NCI-H1105 treated with DMSO at 0.1 percent for 48 hours (cell line): ENCODE measurements at places on chromosomes 3 and 15.

- DNase-seq: no peak
Observed at GRCh38 chr3:98780343-98780742, 17.2 kb downstream of the ST3GAL6 start.

- DNase-seq: no peak
Observed at GRCh38 chr3:42652611-42653302, 740 bp upstream of the ZBTB47 start.

DNA sequence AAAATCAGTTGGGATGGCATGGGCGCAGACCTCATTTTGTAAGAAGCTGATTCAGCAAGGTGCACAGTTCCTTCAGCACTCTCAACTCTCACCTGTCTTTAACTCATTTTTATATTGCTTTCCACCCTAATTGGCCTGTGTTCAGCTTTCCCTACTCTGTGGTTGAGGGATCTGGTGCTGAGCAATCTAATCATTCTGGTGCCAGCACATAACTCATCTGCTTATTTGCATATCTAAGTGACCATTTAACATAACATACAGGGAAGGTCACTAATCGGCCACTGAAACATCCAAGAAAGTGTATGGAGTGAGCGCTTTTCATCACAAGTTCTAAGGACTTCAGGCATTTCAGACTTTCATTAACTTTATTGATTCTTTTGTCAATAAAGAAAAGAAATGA, 303.4 kb upstream of the ROPN1 start:
- no peak for DNase-seq

DNA sequence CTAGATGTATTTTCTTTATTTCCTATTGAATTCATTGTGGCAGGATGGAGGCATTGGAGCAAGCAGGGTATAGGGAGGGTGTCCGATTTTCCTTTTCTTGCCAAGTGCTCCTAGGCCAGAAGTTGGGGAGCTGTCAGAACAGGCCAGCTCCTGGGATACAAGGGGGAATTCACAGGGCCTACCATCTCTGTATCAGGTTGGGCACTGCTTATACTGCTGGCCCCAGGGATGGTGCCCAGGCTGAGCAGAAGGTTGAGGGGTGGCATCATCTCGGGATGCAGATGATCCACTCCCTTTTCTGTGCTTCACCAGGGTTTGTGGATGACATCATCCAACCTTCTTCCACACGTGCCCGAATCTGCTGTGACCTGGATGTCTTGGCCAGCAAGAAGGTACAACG, 79.5 kb downstream of the PCCB start:
- DNase-seq: no peak

DNA sequence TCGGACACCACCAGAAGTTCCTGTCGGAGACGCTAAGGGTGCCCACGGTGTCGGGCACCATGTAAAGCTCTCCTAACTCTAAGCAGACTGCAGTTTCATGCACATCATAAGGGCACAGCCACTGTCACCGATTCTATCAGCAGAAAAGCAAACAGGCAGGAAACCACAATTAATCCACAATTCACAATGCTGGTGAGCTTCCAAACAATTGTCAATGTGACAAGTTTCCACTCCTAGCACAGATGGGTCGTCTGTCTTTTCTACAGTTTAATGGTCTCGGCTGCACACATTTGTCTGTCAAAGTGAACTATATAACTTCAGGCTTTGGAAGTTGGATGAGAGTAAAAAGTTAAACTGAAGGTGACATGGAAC, 8.8 kb upstream of the OCA2 start:
- DNase-seq: no peak

DNA sequence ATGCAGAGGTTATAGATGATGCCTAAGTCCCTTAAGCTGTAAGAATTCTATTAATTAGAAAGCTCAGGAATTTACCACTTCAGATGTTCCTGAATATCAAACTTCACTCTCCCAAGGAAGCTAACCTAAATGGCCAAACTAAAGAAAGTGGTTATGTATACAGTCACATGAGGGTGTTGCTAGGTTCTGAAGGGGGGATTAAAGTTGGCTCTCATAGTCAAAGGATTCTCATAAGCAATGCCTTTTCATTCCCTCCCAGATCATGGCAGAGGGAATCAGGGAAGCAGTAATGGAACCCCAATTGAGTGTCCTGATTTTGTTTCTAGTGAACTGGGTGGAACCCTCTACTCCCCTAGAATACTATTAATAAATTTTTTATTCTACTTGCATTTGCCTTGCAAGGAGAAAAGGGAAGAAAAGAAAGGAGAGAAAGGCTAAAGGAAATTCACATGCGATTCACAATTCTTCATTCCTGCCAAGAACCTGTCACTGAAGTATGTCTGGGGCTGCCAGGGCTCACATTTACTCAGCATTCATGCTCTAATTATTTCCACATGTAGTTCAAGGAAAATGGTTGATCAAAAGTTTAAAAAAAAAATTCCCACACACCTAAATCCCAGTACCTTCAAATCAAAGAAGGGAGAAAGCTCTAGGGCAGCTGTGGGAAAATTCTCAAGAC, 25.1 kb downstream of the FSTL1 start:
- no peak for DNase-seq

DNA sequence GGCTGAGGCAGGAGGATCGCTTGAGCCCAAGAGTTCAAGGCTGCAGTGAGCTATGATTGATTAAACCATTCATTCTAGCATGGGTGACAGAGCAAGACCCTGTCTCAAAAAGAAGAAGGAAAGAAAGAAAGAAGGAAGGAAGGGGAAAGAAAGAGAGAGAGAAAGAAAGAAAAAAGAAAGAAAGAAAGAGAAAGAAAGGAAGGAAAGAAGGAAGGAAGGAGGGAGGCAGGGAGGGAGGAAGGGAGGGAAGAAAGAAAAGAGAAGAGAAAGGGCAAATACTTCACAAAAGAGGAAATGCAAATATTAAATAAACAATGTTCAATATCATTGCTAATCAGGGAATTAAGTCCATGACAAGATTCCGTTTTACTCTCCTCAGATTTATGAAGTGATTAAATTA, 4.0 kb upstream of the KIF7 start:
- DNase-seq: no peak

DNA sequence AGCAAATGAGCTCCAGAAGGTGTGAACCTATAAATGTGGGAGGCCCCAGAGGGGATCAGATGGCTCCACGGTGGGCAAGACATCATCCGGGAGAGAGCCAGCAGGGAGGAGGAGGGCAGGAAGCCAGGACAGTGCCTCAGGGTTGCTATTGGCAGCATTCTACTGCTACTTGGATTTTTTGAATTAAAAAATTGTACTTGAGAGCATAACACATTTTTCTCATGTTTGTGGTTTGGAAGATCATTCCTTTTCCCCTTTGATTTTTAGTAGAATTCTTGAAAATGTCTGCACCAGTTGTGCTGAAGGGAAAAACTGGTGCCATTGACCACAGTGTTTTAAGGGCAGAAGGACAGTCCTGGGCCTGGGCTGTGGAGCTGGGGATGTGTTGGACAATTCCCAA, 59.2 kb downstream of the LYZL4 start:
- no peak for DNase-seq

DNA sequence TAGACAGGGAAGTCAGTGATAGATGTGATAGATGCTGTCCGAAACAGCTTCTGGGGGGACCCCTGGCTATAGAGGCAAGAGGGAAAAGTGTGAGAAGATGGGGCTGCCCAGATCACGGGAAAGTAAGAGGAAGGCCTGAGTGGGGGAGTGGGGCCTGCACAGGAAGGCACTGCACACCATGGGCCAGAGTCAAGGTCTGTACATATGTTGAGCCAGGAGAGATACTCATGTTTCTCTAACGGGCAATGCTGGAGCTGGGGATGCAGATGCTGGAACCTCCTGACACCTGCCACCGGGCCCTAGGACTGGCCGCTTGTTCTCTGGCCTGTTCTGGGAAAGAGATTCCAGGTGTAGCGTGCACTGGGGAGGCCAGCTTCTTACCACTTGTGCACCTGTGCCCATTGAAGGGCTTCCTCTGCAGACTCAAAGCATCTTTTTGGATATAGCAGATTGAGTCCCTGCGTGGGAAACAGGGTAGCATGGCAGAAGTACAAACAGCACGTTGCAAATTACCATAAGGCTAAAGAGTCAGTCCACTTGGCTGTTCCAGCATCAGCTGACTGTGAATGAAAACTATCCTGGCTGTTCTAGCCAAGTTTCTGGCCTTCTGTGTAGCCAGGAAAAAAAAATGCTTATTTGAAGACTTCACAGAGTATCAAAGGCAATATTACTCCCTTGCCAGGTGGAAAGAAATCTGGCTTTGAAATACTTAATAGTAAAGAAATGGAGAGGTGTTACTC, 77.1 kb upstream of the GSK3B start:
- no peak for DNase-seq
